ENCODE measurements at places on chromosomes 7 and 10.

GRCh38 chr10:97729014-97729413, 7.9 kb upstream of the ZFYVE27 start:
- no peak for DNase-seq

GRCh38 chr7:3805151-3805550, 504.1 kb downstream of the SDK1 start:
- DNase-seq: no peak

- peak; percentile 49 for DNase-seq
Measured at GRCh38 chr10:119602241-119603095, 5.7 kb upstream of the TIAL1 start.

DNA sequence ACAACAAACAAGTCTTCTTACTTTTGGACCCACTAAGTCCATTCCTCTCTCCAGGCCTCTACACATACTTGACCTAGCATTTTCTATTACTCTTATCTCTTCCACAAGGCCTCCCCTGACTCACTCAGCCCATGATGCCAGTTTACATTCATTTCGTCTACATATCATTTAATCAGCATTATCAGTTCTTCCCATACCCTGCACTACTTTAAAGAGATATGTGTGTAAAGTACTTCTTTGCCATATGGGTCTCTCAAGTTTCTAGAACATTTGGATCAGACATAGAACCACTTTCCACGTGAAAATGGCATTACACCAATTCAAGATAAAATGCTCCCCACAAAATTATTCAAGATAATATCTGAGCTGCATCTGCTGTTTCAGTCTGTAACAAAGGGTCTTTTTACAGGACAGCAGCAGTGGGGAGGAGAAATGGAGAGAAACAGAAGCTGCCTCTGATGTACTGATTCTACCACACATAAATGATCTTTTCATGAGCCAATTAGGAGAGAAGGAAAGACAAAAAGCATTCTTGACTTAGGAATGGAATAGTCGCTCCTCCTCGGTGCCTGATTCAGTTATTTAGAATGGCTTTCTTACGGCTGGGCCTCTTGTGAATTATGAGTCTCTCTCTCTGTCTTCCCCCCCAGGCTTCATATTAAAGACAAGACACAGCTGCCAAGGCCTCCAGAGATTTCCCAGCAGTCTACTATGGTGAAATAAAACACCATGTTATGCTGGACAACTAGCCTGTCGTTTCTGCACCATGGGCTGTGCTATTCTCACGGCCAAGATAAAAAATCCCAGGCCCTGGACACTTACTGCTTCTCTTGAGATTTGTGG, 46.9 kb upstream of the SEPTIN7 start:
- no peak for DNase-seq

DNA sequence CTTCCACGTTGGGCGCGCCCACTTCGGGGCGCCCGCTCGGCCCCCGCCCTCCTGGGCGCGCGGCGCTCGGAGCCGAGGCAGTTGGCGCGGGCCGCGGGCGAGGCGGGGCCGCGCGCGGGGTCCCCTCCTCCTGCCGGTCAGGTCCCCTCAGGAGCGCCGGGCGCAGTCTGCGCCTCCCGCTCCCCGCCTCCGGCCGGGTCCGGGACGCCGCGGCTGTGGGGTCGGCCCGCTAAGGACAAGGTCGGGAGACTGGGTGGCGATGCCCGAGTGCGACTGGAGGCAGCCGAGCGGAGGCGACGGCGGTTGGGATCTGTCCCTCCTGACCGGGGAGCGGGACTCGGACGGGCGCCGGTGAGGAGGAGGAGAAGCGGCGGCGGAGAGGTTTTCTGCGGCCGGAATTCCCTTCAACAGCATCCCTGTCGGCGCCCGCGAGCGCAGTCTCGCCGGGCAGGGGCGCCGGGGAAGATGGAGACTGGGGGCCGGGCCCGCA, at the start of gene ATRNL1:
Gene ATRNL1 (plus strand): TSS at position 80 of the 490 bp plus-strand sequence. CDS start 386 bp downstream, at position 466.
- peak; percentile 52 for DNase-seq

DNA sequence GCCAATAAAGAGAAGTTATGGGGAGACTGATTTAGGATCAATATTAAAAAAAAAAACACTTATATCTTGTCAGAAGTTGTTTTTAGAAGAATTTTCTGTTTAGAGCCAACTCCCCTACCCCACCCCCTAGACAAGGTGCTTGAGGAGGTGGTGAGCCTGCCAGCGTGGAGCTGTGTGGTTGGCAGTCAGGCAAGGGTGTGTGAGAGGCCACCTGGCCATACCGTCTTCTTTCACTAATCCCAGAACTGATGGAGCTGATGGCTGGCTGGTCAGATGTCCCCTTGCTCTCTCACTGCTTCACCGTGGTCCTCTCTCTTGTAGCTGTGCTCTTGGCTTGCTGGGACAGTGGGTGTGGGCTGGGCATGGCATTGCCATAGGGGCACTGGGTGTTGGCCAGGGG, 34.3 kb downstream of the NACAD start:
- DNase-seq: no peak

DNA sequence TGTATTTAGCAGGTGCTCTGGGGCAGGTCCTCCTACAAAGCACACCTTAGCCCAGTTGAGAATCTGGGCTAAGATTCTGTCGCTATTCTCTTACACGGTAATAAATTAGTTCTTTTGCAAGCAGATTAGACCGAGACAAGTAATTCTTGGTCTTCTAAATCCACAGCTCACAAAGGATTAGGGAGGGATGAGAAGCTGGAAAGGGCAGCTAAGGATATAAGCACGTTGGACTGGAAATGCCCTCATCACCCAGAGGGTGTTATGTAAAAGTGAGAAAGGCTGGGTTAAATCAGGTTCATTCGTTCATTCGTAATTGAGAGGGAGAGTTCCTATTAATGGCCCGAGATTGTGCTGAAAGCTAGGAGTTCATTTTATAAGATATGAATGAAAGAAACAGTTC, 41.8 kb downstream of the PFKFB3 start:
- DNase-seq: no peak

DNA sequence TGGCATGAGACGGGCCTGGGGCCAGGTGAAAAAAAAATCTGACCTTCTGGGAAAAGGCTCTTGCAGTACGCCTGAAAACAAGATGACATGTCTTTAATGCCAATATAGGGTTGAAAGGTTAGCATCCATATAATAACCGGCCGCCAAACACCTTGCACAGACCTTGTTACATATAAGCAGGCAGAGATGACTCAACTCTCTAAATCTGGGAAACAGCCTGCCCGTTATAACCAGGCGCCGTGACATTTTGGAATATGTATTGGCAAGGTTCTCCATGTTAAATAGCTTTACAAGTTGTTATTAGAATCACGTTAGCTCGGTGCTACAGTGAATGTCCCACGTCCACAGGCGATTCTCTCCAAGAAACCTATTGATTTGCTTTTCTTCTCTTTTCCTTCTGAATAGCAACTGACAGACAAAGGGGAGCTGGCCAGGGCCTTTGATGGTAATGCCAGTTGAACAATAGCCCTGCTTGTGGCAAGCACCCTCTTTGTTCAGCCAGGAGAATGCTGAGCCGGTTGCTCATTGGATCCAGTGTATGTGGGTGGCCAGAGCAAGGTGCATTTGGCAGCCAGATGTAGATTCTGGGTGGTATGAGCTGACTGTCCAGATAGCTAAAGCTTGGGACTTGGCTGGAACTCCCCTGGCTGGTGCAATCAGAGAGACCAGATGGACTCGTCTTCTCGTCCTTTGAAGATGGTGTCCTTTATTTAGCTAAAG, 80.1 kb upstream of the AUTS2 start:
- peak; percentile 58 for DNase-seq

- no peak for DNase-seq
Measured at GRCh38 chr7:25583621-25584020, 355.3 kb upstream of the NPVF start.

DNA sequence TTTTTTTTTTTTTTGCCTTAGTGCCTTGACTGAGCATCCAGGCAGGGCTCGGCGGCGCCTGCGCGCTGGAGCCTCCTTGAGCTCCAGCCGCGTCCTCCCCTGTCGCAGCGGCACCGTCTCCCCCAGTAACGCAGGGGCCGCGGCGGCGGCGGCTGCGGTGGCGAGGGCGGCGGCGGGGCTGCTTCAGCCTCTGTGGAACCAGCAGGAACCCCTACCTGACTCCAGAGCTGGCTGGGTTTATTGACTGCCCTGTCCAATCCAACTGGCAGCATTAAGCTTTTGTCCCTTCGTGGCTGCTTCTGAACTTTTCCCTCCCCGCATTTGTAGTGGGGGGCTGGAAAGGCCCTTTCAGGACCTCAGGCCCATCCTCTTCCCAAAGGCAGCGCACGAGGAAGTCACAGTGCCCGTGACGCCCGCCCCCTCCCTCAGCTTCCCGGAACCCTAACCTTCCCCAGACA, at the start of gene GPR85:
Gene GPR85 (minus strand): TSS at position 397 of the 458 bp plus-strand sequence. CDS start 2,106 bp downstream, outside the sequence.
- DNase-seq: peak; percentile 94

- DNase-seq: peak; percentile 63
Measured at GRCh38 chr7:140638173-140638791, 2.3 kb downstream of the DENND2A start.

DNA sequence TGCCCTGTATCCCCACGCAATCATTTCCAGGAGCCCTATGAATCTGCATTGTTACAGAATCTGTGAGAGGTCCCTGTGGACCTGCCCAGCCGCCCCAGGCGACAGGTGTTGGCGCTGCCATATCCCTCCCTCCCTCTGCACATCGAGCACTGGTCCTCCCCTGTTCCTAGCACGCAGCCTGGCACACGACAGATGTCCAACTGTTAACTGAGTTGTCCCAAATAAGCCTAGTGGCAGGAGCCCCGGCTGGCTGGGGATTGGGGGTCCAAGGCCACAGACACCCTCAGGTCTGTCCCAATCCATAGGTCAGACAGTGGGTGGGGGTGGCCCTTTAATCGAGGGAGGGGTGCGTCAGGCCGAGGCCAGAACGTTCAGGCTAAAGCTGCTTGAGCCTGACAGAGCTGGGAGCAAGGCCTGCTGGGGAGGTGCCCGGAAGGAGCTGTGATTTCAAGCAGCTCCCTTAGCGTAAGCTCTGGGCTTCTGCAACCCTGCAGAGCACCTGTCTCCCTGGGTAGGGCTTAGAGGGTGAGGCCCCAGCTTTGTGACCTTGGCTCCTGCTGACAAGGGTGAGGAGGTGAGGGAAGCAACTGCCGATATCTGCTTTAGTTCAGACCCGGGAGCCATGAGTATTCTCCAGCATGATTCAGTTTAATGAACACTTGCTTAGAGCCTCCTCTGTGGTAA, 40.1 kb downstream of the ADRA2A start:
- no peak for DNase-seq

GRCh38 chr7:46651070-46651469, 730.0 kb upstream of the IGFBP3 start:
- DNase-seq: no peak

DNA sequence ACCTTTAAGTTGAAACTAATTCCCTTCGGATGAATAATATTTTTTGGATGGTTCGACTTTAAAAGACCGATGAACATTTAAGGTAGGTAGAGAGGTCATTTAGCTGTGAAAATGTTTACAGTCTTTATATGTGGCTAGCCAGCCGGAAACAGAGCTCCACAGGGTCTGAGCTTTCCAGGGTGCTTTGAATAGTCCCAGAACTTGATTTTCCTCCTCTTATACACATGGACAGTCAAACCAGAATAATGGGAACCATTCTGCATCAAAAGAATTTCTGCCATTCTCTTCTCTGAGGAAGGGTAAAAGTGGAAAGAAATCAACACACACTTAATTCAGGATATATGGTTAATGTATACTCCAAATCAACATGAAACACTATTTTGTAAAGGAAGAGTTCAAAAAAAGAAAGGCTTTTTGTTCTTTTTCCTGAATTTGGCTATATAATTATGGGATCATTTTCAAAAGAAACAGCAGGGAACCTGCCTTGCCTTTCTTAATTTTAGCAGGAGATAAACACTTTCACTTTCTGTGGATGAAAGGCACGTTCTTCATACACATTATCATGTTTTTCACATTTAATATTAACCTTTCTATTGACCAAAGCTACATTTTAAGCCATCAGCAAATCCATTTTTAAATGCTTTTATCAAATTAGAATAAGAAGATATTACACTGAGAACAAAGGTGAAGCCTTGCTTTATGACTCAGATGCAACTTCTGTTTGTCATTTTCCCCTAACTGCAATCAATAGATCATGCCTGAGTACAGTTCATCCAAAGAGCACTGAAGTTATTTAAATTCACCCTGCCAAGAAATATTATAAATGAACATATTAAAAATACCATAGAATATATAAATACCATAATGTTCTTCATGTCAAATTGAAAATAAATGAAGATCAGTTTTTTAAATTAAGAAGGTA, 307.3 kb downstream of the THSD7A start:
- DNase-seq: no peak

DNA sequence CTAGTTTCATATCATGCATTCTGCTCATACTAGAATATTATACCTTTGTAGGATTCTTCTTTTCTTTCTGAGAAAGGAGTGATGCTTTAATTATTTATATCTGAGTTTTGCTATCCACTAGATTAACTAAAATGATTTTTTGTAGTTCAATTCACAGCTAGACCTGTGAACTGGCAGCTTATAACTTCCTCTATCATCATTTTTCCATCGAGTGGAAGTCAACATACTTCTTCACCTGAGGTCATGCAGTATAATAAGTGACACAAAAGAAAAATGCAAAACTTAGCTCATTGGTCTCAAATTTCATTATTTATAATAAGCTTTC, 8.0 kb downstream of the LRRN3 start:
- DNase-seq: no peak

DNA sequence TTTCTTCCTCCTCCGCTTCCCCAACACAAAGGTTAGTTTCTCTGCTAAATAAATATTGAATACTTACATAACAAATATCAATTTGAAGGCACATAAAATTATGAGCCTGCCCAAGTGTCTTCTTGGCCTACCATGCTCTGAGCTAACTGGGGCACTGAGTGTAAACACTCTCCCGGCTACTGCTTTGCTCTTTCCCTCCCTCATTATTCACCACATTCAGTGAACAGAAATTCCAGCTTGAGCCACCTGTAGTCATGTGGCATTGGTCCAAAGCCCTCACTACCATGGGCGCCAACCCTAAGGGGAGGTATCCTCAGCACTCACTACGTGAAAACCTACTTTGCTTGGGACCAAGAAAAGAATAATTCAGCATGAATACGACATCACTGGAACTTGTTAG, 409.0 kb downstream of the KCNMA1 start:
- DNase-seq: no peak

GRCh38 chr10:30705625-30706149, 76.1 kb upstream of the LYZL2 start:
- DNase-seq: no peak

- DNase-seq: no peak
Measured at GRCh38 chr7:49791088-49791741, 17.8 kb downstream of the VWC2 start.

All from AG20443 (cell line).